ENCODE measurements at places on chromosomes 2 and 18.
A peak's percentile ranks its signal among the peaks of the same experiment; 100 is the strongest.

DNA sequence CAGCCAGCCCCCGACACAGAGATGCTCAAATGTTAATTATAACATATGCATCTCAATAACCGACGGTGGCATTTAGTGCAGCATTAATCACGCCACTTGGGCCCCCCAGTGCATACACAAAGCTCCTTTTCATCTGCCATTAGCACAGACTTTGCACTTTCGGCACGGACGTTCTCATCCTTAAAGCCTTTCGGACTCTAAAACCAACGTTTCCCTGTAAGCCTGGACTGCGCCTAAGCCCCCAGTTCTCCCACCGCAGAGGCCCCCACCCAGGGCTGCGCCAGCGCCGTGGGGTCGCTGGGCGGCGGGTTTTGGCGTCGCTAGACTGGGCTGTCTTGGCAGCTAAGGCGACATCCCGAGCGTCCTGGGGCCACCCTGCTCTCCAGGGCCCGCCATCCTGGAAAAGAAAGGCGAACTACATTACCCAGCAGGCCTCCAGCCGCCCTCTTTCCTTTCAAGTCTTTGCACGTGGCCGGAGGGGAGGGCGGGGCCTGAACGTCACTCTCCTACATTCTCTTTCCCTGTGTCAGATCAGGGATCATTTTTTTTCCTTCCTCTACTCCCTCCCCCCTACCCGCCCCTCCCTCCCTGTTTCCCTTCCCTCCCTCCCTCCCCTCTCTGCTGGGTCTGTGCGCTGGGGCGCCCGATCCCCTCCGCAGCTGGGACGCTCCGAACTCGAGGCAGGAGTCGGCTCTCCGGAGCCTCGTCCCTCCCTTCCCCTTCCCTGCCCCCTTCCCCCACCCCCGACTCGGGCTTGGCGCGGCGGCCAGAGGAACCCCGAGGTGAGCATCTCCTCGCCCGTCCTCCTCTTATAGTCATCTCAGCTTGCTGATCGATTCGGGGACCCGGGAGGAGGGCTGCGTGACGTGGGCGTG lies at the start of gene CTIF:
Gene CTIF, plus strand, starts transcription at position 501 of the 875 bp plus-strand sequence. CDS start 80,535 bp downstream, outside the sequence.
- DNase-seq = peak; percentile 100

DNA sequence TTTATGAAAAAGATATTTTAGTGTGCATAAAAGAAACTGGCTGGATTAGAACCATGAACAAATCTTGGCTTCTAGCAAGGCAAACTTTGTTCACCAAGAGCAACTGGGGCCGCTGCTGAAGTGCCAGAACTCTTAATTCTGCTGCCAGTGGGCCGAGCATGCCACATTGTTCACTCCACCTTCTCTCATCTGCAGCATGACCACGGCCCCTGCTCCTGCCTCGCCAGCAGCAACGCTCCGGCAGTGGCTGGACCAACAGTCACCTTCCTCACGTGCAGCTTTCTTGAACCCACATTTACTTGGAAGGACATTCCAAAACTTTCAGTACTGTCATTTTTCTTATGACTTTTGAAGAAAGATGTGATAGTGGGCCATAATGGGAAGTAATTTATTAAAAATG lies 213.8 kb downstream of the PIEZO2 start:
- DNase-seq = no peak

GRCh38 chr2:86412007-86412406 lies 29.2 kb upstream of the KDM3A start:
- no peak for DNase-seq

- no peak for DNase-seq
Observed at GRCh38 chr18:32670727-32671126, 102.1 kb downstream of the KLHL14 start.

DNA sequence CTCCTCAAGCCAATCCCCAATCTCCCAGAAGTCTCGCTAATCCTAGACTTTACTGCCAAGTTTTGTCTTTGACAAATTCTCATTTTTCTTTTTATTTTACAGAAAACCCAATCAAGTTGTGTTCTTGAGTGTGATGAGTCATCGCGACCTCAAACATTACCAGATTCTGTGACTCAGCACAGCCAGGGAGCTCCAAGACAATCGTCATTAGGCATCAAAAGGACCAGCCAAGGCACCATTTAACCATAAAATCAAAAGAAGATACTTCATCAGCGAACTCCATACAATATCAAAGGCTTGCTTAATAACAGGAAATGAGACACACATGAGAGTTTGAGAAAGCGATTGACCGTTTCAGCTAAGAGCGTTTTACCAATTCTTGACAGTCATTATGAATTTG lies 146.2 kb upstream of the AGAP1 start:
- no peak for DNase-seq

DNA sequence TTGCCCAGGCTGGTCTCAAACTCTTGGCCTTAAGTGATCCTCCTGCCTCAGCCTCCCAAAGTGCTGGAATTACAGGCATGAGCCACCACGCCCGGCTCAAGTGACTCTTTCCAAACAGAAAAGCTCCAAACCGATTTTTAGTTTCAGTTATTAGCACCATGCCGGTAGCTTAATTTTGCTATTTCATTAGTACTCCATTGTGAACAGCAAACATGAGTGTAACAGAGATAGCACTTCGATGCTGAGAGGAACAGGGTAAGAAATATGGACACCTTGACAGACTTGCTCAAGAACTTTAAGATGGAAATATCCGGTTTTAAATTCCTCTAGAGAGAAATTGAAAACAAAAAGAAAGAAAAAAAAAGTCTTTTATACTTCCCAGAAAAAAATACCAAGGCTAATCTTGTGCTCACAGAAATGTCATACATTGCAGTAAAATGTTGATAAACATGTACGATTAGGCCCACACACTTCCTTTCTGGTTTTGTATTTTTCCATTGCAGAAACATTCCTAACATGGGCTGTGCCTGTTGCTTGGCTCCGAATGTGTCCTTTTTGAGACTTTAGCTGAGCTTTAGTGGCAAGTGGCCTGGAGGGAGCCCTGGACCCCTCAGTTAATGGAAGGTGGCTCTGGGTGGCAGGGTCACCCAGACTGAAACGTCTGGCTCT lies 18.3 kb downstream of the FHL2 start:
- DNase-seq = no peak

DNA sequence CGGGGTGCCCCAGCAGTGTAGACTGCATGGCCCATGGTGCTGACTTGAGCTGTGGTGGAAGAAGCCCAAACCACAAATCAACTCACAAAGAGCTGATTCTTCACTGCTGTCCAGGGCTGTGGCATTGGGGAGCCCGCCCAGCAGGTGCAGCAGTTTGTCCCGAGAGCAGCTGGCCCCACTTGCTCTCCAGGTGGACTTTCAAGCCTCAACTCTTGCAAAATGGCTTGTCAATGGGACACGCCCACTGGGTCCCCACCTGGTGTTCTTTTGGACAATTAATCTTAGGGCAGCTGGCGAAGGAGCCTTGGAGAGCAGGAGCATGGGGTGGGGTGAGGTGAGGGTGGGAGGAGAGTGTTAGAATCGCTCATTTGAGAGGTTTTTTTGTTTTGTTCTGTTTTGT lies 117.9 kb downstream of the MYCN start:
- DNase-seq = no peak

Data from esophagus muscularis mucosa (tissue), 4 donors.